ENCODE measurements at places on chromosomes 7 and 10.
A peak's percentile ranks its signal among the peaks of the same experiment; 100 is the strongest.

DNA sequence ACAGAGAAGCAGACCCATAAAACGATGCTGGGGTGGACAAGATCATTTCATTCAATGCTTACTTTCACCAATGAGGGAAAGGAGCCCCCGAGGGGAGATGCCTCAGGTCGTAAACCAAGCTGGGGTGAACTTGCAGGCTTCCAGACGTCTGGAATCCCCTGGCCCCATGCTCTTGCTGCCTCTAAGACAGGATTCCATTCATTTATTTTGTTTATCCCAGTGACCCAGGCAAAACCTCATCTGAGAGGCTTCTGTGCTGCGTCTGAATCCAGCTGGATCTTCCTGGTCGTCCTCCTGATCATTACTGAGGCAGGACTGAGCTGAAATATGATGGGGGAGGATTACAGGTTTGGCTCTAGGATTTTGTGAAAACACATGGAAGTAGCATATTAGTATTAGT is 182.9 kb downstream of the MYOF start:
- DNase-seq, result no peak

DNA sequence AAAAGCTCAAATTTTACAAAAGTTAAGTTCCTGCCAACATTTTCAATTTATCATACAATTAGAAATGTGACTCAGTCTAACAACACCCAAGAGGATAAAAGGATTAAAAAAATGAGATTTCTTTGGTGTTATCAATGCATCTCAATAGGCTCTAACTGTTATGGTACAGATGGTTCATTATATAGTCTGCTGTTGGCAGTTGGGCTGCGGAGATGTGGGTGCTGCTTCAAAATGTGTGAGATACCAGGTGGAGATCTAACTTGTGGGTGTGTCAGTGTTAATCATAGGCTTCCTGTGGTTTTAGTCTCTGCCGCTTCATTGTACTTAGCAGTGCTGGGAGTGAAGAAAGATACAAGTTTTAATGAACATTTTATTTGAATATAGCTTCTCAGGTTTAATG is 231.2 kb downstream of the EXOC4 start:
- DNase-seq, result no peak

DNA sequence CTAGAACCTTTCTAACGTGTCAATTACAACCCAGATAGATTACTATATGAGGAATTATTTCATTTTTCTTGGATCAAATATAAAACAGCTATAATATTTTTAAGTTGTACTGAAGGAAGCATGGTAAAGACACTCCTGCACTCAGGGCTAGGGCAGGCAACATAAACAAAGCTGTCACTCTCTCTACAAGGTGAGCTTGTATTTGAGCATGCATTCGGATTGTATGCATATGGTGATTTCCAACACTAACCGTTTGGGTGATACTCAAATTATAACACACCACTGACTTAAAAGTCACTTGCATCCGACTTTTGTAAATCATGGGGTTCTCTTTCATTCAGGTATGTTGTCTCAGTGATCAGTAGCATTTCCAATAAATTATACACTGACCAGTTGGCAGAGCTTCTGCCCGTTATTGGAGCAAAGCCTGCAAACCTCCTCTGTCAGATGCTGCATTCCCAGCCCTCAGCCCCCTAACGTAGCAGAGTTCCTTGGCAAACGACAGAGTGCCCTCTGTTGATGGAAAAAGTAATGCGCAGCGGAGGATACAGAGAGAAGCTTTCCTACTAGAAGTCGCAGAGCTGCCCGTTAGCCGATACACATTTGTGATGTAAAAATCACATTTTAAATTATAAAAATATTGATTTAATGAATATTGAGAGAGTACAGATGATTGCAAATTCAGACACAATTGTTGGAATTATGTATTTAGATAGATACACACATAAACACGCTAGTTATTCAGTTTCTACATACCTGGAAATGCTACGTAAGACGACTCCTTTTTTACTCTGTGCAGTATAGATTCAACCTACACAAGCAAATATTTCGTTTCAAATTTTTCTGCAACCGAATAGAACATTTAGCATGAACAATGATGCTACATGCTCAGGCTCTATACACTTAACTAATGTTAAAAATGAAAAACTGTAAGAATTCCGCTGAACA is 173.9 kb upstream of the SP4 start:
- DNase-seq, result peak; percentile 29

- peak; percentile 60 for DNase-seq
Measured at GRCh38 chr10:112649006-112649821, 202.2 kb downstream of the VTI1A start.

DNA sequence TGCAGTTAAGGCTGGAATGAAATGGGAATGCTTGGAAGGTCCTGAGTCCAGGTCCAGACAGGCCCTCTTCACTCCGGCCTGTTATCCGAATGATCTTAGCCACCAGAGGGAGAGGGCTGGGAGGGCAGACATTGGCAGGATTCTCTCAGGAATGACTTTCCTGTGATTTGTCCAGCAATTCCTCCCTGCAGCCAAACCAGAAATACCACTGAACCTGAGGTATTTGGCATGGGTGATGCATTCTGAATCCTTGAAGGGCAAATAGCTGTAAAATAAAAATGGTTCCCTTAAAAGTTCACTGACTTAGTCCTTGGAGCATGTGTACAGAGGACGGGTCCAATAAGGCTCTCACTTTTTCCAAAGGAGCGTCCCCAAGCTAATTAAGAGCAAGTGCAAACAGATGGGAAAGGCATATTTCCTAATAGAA is 77.5 kb upstream of the HABP2 start:
- DNase-seq, result peak; percentile 100

DNA sequence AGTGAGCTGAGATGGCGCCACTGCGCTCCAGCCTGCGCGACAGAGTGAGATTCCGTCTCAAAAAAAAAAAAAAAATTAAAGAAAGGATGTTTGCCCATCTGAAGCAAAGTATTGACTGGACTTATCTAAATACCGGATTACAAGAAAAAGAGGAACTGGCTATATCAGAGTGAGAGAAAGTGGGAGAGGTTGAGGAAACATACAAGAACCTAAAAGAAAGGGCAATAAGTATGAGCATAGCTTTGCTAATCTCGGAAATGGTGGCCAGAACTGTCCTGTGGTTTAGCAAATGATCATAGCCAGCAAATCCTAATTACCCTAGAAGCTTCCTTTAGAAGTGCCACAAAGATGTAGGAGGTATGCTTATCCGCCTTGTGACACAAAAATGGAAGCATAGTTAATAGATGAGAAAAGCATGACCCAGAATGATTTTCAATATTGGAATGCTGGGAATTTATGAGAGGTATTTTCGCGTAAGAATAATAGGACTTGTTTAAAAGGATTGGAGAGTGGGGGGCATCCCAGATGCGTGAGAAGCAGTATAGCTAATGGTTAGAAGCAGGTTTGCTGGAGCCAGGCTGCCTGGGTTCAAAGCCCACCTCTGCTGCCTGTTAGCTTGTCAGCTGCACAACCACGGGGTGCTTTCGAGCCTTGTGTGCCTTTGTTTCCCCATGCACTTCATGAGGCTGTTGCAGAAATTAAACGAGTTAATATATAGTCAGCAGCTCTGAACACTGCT is 1.2 kb upstream of the GTPBP4 start:
- DNase-seq, result peak; percentile 94

DNA sequence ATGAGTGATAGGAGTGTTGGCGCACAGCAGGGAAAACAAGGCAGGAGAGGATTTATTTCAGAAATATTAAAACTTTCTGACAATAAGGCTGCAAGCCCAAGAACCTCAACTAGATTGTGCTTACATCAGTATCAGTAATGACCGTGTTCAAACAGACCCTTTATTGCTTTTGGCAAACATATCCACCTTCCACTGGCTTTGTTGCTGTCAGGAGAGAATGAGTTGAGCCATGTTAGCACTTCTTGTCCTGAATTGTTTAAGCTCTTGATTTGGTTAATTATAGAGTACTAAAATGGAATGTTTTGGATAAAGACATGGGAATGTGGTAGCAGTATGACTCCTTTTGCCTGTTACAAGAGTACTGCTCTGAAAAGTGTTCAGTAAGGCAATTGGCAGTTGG is 3.8 kb downstream of the AHCYL2 start:
- no peak for DNase-seq

GRCh38 chr7:128236924-128237586 is 4.0 kb upstream of the LEP start:
- DNase-seq, result peak; percentile 97

GRCh38 chr10:80144067-80144695 is 11.7 kb downstream of the PLAC9 start:
- no peak for DNase-seq

GRCh38 chr10:34687434-34688210 is 127.5 kb downstream of the PARD3 start:
- DNase-seq, result no peak

DNA sequence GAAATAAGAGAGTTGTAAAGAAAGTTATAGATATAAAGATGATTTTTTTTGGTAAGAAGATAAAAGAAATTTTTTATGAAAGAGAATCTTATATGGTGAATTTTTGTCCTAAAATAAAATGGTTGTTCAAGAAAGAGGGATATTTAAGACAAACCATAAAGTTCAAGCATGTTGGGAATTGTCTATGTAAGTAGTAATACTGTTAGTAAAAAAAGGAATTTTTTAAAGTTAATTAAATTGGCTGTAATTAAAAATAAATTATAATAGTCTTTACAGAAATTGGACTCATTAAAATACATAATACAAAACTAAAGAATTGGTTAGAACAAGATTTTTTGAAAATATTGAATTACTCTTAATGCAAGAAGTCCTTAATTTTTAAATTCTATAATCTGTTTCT is 10.1 kb upstream of the DYNC2I1 start:
- DNase-seq, result no peak

DNA sequence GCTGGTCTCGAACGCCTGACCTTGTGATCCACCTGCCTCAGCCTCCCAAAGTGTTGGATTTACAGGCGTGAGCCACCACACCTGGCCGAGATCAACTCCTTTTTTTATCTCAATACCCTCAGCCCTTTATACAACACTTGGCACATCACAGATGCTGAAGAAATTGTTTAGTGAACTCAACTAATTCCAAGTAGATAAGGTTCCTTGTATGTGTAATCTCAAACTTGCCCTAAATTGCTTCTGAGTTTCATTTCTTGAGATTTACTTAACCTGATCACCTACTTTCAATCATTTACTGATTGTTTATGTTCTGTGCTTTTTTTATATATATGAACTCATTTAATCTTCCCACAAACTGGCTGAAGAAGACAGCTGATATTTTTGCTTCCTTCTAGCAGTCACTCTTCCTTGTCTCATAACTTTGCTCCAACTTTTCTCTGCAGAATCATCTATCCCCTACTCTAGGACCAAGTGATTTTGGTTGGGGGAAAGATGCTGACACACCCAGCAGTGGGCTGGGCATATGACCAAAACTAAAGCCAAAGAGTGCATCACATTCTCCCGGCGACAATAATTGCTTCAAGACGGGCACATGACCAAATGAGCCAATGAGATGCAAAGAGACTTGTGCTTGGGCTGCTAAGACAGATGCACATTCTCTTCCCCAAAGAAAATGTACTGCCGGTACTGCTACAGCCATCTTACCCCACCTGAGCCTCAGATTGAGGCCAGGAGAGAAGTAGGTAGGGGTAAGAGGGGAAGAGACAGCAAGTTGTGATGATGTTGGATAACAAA is 40.3 kb upstream of the ARID5B start:
- peak; percentile 21 for DNase-seq

DNA sequence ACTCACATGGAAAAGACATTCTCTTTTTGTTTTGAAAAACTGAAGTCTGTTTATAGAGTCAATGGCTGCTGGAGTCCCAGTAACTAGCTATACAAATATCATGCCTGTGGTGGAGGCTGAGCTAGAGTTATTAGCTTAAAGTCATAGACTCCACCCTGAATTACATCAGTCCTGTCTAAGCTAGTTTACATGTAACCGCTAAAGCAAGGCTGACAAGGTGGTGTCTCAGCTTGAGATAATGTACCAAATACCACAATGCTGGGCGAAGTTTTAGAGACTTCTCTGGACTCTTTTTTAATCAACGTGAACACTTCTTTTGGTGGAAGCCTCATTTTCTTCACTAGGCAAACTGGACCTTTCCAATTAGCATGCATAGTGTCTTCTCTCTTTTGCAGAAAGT is 219.4 kb downstream of the ANK3 start:
- no peak for DNase-seq

DNA sequence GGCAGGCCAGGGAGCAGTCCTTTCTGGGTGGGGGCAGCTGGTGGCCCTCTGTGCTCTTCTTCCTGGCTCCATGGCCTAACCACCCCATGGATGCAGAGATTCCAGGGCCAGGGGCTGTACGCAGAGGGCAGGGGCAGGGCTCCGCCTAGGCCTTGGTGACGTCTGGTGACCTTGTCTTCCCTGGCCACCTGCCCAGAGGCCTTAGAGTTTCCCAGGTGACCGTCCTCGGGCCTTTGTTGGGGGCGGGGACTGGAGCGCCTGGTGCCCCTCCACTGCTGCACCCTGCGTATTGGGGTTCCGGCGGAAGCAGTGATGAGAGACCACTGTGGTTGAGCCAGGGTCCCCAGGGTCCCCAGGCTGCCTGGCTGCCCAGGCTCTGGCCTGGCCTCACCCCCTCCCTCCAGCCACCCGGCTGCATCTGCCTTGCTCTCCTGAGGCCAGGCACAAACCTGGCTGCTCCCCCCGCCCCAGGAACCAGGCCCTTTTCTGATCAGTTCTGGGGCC is 10.3 kb downstream of the PWWP2B start:
- no peak for DNase-seq

- DNase-seq, result no peak
Measured at GRCh38 chr10:133235265-133235855, 2.3 kb upstream of the VENTX start.

GRCh38 chr10:21702633-21703111 is 168.6 kb downstream of the MLLT10 start:
- DNase-seq, result no peak

- DNase-seq, result peak; percentile 76
Measured at GRCh38 chr7:39683216-39683845, 60.0 kb downstream of the RALA start.

DNA sequence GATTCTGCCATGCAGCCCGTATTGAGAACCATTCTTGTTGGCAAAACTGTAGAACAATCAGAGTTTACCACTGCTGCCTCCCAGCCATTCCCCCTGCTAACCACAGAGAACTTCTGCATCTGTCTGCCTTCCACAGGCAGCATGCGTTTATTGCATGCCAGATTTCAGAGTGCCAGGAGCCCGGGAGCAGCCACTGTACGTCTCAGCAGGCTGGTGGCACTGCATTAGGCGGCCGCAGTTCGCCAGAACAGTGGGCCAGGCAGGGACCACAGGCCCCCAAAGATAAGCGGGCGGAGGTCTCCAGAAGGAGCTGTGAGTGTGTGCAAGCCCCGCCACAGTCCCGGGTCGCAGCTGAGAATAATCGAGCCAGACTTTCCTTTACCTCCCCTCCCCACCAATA is 31.8 kb downstream of the ZNF467 start:
- peak; percentile 51 for DNase-seq

GRCh38 chr7:34087892-34088891 is 182.9 kb downstream of the BMPER start:
- DNase-seq, result peak; percentile 31

- DNase-seq, result no peak
Measured at GRCh38 chr7:33790746-33791145, 114.6 kb upstream of the BMPER start.
